ENCODE measurements at places on chromosomes 2 and 18.

- DNase-seq: no peak
Observed at GRCh38 chr2:121001641-121002040, 266.0 kb downstream of the GLI2 start.

GRCh38 chr2:40886655-40887054, 434.8 kb upstream of the SLC8A1 start:
- no peak for DNase-seq

- no peak for DNase-seq
Observed at GRCh38 chr2:238203973-238204683, 633 bp upstream of the ILKAP start.

- DNase-seq: no peak
Observed at GRCh38 chr18:30889519-30890301, 152.8 kb downstream of the DSC3 start.

GRCh38 chr2:237353215-237353614, 60.7 kb downstream of the COL6A3 start:
- no peak for DNase-seq

All from stimulated activated CD4-positive, alpha-beta T cell treated with anti-CD3 and anti-CD28 coated beads, Interleukin-12 subunit alpha, Interleukin-12 subunit beta, amount 100 ng/mL, for 48 hours (primary cell).